ENCODE measurements at places on chromosomes 4 and X. TPM values are rescaled to one million over a fixed set of nuclear protein-coding genes. Genes with fewer than 3 reads are reported as not detected.

FAM9C gene
- not detected for total RNA-seq

GASK1B gene
- 84.3 TPM for total RNA-seq

SOWAHB gene
- total RNA-seq = not detected

GCNA gene
- total RNA-seq = 2.3 TPM

GPR119 gene
- not detected for total RNA-seq

CT45A1 gene
- not detected for total RNA-seq

CNKSR2 gene
- total RNA-seq = under 0.01 TPM

MBNL3 gene
- total RNA-seq = 1.4 TPM

AKAP14 gene
- total RNA-seq = not detected

MTMR8 gene
- 0.63 TPM for total RNA-seq

HHIP gene
- 217 TPM for total RNA-seq

DNA sequence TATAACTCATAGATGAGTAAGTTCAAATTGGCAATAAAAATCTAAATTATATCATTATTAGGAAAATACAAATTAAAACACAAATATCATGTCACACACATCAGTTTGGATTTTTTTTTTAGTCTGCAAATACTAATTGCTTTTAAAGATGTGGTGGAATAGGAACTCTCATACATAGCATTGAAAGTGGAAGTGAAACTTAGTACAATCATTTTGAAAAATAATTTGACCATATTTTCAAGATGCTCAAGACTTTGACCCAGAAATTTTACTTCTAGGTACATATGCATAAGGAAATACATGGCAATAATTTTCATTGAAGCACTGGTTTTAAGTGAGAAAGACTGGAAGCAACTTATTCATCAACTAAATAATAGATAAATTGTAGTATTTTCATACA, 147.5 kb upstream of the SMIM31 start:
- DNase-seq = no peak

DNA sequence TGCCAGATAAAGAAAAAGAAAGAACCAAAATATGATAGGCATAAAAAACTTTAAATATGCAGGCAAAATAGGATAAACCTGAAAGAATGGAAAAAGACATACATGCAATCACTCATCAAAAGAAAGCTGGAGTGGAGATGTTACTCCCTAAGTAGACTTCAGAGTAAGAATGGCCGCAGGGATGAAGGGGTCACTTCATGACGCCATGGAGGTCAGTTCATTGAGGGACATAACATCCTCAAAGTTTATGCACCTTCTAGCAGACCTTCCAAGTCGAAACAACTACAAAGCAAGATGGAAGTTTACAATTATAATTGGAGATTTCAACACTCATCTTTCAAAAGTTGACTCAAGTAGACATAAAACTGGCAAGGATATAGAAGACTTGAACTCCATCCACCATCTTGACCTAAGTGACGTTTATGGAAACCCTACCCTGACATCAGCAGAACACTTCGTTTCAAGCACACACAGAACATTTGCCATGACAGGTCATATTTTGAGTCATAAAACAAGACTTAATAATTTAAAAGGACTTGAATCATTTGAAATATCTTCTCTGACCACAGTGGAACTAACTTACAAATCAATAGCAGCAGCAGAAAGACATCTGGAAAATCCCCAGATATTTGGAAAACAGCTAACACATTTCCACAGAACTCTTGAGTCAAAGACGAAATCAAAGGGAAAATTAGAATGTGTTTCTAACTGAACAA, 106.0 kb upstream of the LRPAP1 start:
- DNase-seq = no peak

GRCh38 chr4:6561173-6561516, 13.8 kb upstream of the MAN2B2 start:
- DNase-seq = no peak

- DNase-seq = no peak
These were observed at the start of gene PORCN for GRCh38 chrX:48508400-48509244. TSS of gene PORCN (plus strand) at chrX:48508992. CDS start at chrX:48509821, 829 bp downstream.

DNA sequence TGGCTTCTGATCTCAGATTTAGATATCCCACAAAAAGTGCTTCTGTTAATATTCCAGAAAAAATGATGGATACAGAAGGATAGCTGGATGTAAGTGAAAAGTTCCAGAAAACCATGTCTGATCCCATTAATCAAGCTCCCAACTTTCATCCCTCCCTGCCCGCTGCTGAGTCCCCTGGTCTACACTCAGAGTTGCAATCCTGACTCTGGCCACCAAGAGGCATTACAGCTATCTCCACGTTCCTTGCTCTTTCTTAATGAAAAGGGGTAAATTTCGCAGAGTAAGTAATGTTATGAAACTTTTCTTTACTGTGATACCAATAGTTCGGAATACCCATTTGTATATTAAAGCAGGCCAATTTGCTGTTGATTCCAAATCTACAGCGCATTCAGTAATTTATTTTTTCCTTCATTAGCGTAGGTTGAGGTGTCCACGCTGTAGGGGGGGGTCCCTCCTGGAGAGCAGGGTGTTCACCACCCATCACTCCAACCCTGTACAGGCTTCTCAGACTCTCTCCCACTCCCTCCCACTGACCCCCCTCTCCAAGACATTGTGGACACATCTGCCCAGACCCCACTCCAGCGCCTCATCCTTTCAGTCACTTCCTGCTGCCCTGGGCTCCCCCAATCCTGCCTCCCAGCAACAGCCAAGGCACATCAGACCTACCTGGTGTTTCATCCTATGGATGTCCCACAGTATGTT, 55.1 kb downstream of the RAB40A start:
- DNase-seq = no peak

GRCh38 chrX:123077631-123078030, 106.4 kb upstream of the GRIA3 start:
- no peak for DNase-seq

- DNase-seq = no peak
These were observed 56.4 kb upstream of the MAP3K15 start for GRCh38 chrX:19571711-19572110.

- DNase-seq = no peak
These were observed 14.4 kb upstream of the SOD3 start for GRCh38 chr4:24780936-24781495.

- DNase-seq = no peak
These were observed 181.9 kb upstream of the ANXA3 start for GRCh38 chr4:78369679-78370078.

DNA sequence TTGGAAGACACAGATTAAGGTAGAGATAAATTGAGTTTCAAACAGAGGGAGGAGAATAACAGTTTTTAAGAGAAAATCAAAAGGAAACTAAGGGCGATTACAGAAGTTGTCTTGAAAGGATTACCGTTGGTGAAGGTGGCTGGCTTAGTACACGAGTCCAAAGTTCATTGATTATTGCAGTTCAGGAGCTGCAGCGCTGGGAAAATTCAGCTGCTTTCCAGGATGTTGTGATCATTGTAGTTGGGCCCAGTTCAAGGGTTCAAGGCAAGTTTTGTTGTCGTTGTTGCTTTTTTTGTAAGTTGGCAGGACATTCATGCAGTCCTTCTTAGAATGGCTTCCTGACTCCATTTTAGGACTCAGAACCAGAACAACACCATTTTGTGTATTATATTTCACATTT, 461.7 kb downstream of the RAPGEF2 start:
- DNase-seq = no peak

DNA sequence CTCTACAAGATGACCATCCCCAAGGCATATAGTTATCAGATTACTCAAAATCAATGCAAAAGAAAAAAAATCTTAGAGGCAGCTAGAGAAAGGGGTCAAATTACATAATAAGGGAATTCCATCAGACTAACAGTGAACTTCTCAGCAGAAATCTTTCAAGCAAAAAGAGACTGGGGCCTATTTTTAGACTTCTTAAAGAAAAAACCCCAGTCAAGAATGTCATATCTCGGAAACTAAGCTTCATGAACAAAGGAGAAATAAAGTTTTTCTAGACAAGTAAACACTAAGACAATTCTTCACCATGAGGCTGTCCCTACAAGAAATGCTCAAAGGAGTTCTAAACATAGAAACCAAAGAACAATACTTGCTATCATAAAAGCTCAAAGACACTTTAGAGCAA, 51.7 kb downstream of the RAB28 start:
- no peak for DNase-seq

- DNase-seq = no peak
These were observed 1068.3 kb downstream of the STIM2 start for GRCh38 chr4:27928761-27929540.

DNA sequence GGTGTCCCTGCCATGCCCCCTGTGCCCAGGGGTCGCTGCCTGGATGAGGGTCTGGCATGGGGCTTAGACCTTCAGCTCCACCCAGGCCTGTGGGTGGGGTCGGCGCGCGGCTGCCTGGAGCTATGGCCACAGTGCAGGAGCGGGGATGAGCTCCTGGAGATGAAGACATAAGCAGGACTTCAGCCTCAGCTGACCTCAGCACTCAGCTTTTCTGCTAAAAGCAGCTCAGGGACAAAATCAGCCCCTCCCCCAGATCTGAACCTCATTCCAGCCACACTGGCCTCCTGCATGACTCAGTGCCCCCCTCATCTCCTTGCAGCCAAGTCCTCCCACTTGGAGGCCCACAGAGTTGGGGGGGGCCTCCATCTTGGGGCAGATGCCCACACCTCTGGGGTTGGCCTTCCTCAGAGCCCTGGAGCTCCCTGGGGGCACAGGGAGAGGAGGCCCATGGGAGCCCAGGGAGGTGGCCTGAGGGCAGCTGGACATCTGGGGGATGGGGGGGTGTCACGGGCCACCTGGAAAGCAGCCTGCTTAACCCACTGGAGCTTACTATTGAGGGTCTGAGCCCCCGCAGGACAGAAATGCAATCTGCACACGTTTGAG, 19.4 kb upstream of the CPLX1 start:
- no peak for DNase-seq

DNA sequence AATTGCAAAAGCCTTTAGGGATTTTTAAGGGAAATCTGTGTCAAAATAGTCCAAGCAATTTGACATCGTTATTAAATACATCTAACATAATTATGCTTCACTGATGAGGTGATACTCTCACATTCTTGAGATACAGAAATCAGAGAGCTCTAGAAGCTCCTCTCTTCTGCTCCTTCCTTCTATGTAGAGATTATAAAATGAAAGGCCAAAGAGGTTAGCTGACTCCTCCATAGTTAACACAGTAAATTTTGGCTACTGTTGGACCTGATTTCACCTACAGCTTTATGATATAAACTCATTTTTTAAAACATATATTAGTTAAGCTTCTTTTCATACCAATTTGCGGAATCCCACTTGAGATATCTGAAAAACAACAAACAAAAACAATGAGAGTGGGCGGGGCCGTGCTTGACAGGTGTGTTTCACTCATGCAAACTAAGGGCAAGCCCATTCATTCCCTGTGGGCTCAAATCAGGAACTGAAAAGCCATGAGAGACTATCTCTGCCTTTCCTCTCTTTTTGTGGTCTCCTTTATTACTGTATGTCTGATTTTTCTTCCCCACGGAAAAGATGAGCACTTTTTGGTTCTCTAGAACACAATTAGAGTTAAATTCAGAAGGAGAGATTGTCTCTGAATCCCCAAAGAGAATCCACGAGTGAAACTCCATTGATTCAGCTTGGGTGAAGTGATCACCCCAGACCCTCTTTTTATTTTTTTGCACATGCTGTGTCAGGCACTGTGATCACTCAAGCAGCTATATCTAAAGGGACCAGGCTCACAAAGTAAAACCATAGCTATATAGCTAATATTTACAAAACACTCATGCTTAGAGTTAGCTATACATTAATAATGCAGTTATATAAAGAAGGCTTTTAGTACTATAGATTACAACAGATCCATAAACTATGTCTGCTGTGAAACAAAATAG, 566.3 kb downstream of the IL15 start:
- no peak for DNase-seq

- no peak for DNase-seq
These were observed 1236.5 kb downstream of the FSTL5 start for GRCh38 chr4:160927311-160927710.

DNA sequence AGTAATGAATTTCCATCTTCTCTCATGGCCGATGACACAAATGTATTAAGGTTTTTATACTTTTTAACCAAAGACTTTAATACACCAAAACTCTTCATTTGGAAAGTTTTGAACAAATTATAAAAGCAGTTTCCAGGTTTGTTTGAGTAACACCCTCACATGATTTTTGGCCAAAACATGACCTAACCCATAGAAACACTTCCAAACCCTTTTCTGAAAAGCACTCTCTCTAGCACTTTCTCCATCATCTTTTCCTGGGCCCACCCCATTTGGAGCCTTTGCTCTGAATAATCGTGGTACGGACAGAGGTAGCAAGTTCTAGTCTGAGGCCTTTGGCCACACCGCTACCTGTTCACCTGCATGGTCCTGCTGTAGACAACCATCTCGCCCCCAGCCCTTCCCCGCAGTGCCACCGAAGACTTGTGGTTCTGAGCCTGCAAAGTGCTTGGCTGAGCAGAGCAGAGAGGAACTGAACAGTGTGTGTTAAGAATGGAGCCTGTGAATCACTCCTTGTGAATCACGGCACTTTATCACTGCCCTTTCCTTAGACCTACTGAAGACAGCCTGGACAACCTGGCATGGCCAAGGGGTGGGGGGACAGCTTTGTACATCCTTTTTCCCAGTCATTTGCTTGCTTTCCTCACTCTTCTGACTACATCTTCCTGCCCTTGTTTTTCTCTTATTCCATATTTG, 181.8 kb downstream of the PTTG2 start:
- DNase-seq = no peak

DNA sequence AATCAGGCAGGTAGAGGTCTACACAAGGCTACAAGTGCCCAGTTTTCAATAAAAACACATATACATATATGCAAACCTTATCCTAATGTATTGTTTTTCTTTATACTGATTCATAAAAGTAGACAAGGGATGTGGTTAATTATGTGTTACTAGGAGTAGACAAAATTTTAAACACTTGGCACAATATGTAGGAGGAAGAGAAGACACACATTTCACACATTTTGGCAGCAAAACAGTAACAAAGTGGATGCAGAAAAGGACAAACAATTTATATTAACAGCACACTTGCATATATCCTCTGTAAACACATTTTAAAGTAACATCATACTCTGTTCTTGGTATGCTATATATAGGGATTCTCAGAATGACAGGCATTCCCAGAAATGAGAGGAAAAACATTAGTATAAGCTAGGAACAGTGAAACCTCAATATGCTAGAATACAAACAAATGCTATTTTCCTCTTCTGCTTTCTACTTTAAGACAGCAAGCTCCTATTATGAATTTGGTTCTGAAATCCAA, 63.8 kb downstream of the GPRIN3 start:
- no peak for DNase-seq

- DNase-seq = no peak
These were observed 189.9 kb downstream of the PTTG2 start for GRCh38 chr4:38149997-38150671.

DNA sequence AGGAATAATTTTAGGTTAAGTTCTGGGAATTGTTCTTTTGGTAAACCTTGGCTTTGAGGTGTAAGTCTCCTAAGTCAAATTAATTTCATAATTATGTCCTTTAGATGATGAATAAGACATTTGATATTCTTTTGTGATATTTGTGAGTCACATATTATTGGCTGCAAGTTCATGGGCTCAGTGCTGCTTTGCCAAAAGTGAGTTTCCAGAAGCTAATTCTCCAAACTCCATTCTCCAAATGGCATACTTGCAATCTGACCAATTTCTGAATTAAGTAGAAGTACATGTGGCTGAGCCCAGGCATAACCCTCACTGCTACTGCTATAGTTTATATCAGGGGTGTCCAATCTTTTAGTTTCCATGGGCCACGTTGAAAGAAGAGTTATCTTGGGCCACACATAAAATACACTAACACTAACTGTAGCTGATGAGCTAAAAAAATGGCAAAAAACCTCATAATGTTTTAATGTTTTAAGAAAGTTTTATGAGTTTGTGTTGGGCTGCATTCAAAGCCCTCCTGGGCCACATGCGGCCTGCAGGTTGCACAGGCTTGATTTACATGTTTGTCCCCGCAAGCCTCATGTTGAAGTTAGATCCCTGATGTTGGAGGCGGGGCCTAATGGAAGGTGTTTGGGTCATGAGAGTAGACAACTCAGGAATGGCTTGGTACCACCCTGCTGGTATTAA, 196.1 kb downstream of the ZNF330 start:
- no peak for DNase-seq
